Stimulated activated CD4-positive, alpha-beta T cell treated with anti-CD3 and anti-CD28 coated beads, Interleukin-12 subunit alpha, Interleukin-12 subunit beta, amount 100 ng/mL, for 4 hours (primary cell): ENCODE measurements at places on chromosomes 16 and 17.

- DNase-seq, result no peak
Measured at GRCh38 chr17:72915625-72916081, 176.8 kb downstream of the SLC39A11 start.

DNA sequence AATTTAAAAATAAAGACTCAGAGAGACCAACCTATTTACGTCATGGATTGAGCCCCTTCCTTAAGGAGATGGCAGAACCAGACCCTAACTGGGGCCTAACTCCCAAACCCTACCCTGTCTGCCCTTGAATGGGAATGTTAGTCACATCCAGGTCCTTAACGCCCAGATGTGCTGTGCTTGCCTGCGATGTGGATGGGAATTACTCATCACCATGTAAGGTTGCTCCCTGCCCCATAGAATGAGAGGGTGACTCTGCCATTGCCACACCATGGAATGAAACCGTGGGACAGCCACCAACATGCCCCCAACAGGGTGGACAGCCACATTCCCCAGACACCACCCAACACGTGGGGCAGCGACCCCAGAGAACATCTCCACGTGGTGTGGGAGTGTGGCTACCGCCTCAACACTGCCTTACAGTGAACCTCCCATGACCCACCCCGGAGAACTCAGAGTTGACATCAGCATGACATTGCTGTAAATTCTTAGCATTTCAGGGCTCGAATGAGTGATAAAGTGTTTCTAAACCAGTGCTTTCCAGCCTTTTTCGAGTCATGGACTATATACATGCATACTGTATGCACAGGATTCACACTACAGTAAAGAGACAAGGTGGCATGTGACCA lies 31.8 kb downstream of the SCNN1B start:
- no peak for DNase-seq

DNA sequence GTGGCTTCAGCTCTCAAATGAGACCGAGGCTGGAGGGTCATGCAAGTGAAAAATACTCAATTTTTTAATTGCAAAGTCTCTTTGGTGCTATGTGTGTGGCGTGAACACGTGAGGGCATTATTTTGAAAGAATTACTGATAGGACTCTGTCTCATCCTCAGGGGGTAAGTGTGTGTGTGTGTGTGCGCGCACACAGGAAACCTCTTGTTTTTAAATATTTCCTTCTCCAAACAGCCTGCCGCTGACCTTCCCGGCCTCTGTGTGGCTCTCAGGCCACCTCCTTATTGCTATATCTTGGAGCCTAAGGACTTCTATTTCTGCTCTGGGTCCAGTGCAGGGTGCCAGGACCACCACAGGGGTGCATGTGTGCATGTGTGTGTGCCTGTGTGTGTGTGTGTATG lies 99.7 kb downstream of the CMIP start:
- no peak for DNase-seq

- DNase-seq, result no peak
Measured at GRCh38 chr16:83933885-83934683, 19.0 kb upstream of the OSGIN1 start.

DNA sequence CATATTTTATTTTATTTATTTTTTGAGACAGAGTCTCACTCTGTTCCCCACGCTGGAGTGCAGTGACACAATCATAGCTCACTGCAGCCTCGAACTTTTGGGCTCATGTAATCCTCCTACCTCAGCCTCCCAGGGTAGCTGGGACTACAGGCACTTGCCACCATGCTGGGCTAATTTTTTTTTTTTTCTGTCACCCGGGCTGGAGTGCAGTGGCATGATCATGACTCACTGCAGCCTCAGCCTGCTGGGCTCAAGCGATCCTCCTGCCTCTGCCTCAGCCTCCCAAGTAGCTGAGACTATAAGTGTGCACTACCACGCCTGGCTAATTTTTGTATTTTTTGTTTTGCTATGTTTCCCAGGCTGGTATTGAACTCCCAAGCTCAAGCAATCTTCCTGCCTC lies 17.1 kb downstream of the UNC45B start:
- no peak for DNase-seq

DNA sequence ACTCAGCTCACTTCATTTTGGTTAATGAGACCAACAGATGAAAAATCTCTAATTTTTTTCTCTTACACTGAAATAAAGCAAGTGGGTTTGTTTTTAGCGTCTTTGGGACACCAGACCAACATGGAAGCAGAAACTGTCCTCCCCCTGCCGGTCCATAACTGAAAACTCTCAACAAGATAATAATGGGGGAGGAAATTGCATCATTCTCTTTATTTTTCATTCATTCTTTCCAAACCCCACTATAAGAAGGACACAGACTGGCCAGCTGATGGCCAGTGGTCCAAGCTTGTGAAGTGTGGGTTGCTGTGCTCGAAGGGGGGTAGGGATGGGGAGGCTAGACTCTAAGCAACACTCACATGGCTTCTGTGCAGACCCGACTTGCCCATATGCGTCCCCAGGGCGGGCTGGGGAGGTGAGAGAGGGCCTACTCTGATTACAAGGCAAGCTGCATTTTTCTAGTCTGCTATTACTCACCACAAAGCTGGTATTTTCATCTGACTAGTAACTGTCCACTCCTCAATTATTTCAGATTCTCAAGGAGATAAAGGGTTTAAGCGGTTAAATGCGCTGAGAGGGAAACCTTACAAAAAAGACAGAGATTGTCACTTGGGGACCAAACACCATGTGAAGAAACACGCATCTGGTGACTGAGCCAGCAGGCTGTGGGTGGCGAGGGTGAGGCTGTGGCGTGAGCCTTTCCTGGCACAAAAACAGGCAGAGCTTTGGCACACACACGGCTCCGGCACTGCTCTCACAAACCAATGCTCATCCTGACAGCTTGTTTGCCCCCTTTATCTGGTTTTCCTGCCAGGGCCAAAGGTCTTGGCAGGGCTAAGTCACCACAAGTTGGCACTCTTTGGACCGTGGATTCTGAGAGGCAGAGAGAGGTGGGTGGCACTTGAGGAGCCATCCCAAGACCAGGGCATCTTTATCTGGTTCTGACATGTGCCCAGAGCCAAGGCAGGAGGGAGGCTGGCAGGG lies 38.2 kb downstream of the MARF1 start:
- DNase-seq, result no peak

DNA sequence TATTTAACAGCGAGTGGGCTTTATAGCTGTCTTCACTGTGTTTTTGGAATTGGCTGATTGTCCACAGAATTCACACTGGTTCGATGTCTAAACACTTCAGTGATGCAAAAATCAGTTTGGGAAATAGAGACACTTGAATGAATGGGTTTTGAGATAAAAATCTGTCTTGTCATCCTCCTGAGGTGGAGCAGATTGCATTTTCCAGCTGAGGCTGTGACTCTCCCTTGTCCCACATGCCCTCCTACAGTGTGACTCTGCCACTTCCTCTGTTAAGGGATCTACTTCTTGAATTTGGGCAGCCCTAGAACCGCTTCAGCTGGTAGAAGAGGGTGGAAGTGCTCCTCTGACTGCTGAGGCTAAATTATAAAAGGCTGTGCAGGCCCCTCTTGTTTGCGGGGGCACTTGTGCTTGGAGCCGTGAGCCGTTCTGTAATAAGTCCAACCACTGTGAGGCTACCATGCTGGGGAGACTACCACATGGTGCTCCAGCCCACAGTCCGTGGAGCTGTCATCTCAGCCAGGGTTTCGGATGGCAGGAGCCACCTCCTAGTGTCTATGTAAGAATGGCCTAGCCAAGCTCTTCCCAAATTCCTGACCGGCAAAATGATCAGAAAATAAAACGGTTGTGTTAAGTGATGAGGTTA lies 175.9 kb downstream of the SPECC1 start:
- no peak for DNase-seq

DNA sequence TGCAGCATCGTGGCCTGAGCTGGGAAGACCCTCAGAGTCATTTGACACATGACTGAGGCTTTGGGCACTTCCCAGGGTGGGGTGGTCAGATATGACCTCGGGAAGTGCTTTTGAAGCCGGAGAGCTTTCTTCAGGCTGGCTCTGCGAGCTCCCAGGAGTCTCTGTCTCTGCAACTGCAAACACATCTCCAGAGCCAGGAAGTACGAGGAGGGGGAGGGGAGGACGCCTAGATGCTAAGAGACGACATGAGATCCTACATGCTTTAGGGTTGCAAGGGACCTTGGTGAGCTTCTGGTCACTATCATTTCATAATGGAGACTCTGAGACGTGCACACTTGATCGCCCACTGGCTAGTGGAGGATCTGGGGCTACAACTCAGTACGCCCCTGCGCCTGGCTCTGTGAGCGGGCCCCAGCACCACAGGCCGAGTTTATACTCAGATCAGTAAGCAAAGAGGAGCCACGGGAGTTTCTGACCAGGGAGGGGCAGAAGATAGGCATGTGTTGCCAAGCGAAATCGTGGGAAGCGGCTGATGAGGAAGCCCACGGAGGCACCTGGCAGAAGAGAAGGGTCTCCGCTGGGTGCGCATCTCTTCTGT lies 527 bp upstream of the MGAT5B start:
- DNase-seq, result no peak

- no peak for DNase-seq
Measured at GRCh38 chr17:323721-324571, 28.7 kb downstream of the RPH3AL start.

DNA sequence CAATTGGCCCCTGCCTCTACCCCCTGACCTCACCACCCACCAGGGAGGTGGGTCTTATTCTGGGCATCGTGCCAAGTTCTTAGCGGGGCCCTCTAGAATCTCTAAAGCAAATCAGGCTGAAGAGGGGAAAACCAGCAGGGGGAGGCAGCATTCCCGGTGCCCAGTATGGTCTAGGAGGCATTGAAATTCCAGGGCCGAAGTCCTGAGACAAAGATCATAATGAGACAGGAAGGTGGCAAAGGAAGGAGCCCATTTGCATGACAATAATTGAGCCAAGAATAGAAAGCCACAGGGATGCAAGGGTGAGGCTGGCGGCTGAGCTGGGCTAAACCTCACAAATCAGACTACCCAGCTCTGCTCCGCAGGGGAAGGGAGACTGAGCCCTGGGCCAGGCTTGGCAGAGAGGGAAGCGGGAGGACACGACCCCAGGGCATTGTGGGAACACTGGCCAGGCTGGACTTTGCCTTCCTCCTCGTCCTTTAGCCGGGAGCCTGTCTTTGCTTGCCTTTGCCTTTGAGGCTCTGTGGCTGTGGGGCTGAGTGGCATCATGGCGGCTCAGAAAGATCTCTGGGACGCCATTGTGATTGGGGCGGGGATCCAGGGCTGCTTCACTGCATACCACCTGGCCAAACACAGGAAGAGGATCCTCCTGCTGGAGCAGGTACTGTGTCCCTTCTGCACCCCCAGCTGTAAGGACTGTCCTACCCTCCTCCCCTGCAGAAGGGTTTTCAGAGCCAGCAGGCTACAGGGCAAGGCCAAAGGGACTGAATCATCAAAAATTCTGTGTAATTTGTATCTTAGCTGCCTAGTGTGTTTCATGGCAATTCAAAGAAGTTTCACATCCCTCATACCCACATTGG lies at the start of gene PIPOX:
Gene PIPOX, plus strand, starts transcription at position 463 of the 860 bp plus-strand sequence. Its CDS starts 85 bp downstream, at position 548.
- no peak for DNase-seq

GRCh38 chr17:10993126-10993525 lies 155.2 kb upstream of the PIRT start:
- DNase-seq, result no peak

DNA sequence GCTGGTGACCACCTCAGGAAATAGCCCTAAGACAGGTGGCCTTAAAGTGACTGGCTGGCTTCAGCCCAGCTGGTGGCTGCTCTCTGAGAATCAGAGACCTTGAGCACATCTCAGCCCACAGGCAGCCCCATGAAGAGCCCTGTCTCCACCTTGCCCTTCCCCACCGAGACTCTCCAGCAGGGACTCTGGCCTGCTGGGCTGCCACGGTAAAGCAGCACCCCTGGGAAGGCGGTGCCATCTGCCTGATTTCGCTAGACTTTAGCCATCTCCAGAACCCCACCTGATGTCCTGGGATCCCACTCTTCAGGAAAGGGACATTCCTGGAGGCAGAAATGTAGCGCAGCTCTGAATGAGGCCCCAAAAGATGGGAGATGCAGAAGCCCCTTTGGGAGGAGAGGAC lies 45.2 kb upstream of the LGALS9 start:
- DNase-seq, result no peak

- DNase-seq, result no peak
Measured at GRCh38 chr17:12050646-12051225, 30.1 kb downstream of the MAP2K4 start.

DNA sequence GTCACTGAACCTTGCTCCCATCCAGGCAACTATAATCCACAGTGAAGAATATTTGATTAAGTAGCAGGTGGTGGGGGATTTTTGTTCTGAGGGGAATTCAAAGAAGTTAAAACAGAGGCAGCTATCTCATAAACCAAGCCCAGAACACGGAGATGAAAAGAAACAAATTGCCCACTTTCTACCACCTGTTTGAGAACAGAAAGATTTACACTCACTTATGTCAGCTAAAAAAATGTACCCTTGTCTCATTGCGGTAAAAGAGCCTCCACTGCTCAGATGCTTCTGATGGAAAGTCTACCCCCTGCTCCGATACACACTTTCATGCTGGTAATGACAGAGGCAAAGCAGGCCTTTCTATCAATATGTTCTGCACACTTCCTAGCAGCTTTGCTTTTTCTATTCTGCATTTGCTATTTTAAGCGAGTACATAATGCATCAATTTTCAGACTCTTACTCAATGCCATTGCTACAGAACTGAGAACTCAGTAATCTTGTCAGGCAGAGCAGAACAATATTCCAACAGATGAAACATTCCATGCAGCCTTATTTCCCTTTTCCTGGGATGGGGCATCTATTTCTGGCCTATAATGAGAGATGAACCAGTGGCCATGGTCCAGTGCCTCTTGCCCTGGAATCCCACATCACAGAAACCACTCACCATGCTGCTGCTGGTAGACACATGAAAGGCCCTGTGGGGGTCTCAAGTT lies 29.0 kb downstream of the CDK5R1 start:
- no peak for DNase-seq

DNA sequence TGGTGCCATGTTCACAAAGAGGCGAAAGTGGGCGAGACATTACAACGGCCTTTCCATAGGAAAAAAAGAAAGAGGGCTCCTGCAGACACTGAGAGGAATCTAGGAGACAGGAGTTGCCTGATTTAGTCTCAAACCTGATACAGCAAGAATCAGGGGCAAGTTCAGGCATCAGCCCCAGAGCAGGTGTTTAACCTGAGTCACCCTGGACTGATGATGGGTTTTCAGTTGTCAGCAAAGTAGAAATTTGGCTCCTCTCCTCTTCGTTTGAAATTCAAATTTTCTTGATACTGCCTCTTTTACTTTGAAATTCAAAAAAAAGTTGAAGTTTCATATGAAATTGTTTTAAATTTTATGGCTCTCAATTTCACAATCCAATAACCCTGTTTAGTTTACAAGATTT lies 189.5 kb downstream of the ABCC12 start:
- no peak for DNase-seq

- no peak for DNase-seq
Measured at GRCh38 chr17:44324092-44324570, 492 bp downstream of the SLC25A39 start.
